ENCODE measurements at places on chromosomes 3 and 15.

DNA sequence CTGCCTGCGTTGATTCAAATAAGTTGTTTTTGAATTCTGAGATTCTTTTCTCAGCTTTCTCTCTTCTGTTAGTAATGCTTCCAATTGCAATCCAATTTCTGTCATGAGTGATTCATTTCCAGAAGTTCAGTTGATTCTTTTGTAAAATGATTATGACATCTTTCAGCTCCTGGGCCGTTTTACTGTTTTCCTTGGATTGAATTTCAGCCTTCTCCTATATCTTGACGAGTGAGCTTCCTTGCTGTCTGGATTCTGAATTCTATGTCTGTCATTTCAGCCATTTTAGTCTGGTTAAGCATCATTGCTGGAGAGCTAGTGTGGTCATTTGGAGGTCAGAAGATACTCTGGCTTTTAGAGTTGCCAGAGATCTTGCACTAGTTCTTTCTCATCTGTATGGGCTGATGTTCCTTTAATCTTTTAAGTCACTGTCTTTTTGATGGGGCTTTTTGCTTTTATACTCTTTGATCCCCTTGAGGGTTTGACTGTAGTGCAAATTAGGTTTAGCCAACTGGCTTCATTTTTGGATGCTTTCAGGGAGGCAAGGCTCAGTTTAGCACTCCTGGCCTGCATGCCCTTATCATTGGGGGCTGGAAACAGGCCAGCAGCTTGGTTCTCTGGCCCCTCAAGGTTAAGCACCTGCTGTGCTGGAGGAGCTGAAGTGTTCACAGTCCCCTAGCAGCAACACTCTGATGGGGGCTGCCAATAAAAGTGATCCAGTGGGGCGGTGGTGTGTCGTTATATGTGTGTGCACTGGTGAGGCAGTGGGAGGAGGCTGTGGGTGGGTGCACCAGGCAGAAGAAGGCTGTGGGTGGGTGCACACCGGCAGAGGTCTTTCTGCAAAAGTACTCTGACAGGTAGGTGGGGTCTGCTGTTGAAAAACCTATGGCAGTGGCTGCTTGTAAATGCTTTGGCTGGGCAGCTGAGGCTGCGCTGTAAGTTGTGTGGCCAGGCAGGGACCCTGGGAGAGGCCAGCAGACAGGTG, 51.2 kb downstream of the MCTP2 start:
- DNase-seq, result no peak

DNA sequence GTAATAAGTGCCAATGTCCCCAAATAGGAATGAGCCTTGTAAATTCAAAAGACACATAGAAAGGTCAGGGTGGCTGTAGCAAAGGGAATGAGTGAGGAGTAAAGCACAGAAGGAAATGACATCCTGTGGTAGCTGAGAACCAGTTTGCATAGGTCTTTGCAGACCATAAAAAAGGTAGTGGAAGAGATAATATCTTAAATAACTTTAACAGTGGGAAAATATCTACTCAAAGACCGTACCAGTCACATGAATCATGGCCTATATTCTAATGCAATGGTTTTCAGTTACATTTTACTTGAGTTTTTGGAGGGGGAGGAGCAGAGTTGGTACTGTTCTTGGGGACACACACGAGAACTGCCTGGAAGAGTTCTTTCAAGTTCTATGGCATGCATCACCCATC, 297.3 kb upstream of the ADAMTS9 start:
- no peak for DNase-seq

GRCh38 chr15:64743691-64744090, 31.7 kb downstream of the RBPMS2 start:
- DNase-seq, result no peak

GRCh38 chr15:31577108-31577507, 250.5 kb downstream of the KLF13 start:
- no peak for DNase-seq

GRCh38 chr3:37014620-37015019, 21.3 kb downstream of the MLH1 start:
- DNase-seq, result no peak

GRCh38 chr3:54087581-54088410, 34.6 kb upstream of the CACNA2D3 start:
- no peak for DNase-seq

GRCh38 chr3:116836286-116836685, 126.7 kb downstream of the TUSC7 start:
- DNase-seq, result no peak

DNA sequence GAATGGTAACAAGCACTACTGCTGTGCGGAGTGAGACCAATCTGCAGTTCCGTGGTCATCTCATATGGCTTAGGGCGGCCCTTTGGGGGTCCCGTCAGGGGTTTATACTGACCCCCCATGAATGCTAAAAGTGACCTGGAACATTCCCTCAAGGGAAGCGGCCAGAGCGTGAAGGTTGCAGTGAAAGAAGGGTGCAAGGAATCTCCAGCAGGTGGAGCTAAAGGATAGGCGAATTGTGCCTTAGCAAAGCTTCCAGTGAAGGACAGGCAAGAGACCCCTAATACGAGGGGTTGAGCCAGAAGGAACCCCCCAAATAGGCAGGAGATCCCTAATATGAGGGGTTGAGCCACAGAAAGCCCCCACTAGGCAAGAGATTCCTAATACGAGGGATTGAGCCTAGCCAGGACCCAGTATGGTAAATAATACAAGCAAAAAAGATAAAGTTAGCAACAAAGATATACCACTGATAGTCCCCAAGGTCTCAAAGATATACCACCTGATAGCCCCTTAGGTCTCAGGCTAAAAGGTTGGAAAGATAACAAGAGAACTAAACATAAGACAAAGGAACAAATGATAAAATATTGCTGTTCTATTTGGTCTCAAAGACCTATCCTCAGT, 32.8 kb downstream of the ZNF589 start:
- DNase-seq, result no peak

DNA sequence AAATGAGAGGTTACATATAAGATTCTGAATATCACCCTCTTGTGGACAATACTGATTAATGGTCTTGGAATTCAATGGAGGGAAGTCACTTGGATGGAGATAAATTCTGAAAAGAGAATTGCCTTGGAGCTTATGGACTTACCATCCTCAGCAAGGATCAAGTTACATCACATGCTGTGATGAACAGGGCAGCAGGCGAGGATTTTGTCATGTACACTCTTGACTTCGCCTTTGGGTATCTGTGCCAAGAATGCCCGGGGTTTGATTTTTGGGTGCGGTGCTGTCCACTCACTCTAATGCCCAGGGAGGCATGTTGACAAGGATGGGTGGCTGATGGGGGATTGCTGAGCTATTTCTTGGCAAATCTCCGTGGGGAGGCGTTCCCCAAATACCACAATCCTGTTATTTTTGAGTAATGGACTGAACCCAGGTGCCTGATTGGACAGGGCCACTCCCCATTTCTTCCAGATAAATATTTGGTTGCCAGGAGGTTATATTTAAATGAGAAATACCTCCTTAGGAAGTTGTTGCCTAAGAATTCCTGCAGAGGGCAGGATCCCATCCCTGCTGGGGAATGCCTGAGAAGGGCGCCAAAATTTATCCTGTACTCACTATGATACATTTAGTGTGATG, 96.3 kb downstream of the TPRG1 start:
- no peak for DNase-seq

DNA sequence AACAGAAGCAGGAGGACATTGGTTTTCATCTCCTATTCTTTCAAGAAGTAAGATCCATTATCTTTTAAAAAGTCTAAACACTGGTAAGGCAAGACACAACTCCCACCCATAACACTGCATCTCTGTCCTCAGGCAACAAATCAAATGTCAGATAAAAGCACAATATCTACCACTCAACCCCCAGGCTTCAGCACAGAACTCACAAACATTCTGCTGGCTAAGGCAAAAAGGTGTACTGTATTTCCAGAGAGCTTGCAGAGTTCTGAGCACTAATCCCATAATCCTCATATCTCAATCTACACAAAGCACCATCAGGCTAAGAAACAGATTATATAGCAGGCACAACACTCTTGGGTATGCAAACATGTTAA, 20.9 kb downstream of the RAF1 start:
- no peak for DNase-seq

- DNase-seq, result no peak
These were observed 41.5 kb downstream of the RBP2 start for GRCh38 chr3:139434764-139435307.

- no peak for DNase-seq
These were observed at the start of gene CADPS for GRCh38 chr3:62874711-62875557. Gene CADPS (minus strand): TSS chr3:62875416. CDS start chr3:62875029, 387 bp downstream.

GRCh38 chr15:83158393-83158792, 49.2 kb downstream of the HDGFL3 start:
- no peak for DNase-seq

DNA sequence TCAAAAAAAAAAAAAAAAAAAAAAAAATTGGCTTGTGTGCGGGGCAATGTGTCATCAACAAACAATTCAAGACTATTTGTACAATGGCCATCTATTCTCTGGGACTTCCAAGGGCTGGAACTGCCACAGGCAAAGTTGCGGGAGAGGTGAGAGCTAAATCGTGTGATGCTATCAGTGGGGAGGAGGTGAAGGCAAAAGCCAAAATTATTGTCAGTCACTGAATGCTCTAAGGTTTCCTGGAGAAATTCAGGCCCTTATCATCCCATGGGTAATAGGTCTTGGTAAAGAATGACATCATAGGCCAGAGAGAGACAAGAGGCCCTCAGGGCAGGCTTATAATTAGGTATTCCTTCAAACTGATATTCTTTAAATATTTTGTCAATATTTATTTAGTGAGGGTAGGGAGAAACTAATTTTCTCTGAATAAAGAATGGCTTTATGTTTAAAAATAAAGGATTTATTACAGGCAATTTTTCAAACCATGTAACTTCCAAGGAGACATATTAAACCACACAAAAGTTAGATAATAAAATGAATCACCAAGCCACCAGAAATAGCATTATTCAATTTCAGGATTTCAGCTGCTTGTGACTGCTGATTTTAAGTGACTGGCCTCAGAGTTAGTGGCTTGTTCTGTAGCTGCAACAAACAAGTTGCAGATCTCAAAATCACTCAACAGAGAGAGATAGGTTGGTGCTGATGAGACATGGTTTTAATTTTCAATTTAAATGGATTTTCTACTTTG, 226.3 kb upstream of the MRPL3 start:
- DNase-seq, result no peak

DNA sequence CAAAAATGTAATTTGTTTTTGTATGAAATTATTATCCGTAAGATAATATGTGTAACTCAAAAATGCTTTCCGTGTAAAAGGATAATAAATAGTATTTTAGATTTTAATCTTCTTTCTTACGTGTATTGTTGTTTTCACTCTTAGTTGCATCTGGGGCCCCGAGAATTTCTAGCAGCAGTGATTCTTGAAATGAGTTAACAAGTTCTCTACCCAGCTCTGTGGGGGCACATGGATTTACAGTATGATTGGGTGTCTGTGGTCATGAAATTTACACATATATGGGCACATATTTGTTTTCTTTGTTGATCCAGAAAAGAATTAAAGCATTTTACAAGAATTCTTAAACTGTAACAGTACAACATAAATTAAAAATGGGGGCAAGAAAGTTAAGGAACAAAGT, 145.9 kb upstream of the LRRFIP2 start:
- DNase-seq, result no peak

- DNase-seq, result no peak
These were observed 41.8 kb downstream of the SMAD3 start for GRCh38 chr15:67107014-67107812.

DNA sequence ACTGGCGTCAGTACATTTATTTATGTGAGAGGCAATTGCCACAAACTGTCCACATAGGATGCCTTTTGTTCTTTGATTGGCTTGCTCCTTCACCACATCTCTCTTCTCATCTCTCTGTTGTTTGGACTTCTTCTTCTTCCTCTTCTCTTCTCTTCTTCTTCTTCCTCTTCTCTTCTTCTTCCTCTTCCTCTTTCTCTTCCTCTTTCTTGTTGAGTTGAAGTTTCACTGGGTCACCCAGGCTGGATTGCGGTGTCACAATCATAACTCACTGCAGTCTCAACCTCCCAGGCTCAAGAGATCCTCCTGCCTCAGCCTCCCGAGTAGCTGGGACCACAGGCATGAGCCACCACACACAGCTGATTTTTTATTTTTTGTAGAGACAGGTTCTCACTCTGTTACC, 67.7 kb upstream of the GSK3B start:
- DNase-seq, result no peak

GRCh38 chr3:5002174-5002870, 23.1 kb downstream of the BHLHE40 start:
- no peak for DNase-seq

DNA sequence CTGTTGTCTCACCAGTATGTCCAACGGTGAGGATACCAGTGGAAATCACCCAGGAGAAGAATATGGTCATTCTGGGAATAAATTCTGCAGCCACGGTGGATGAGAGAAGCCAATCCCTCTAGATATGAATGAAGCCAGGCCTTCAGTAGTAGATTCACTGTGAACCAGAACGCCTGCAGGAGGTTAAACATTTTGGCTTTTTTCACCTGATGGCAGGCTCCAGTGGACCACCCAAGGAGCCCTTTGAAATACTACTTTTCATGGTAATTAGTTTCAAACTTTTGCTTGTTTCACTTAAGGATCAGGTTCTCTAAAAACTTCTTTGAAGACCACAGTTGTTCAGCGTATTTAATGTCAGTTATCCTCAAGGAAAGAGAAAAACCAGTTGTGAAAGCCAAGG, 353.4 kb downstream of the RORA start:
- DNase-seq, result no peak

- DNase-seq, result no peak
These were observed 16.2 kb upstream of the CCR8 start for GRCh38 chr3:39313289-39313688.

GRCh38 chr3:13616359-13616758, 67.4 kb downstream of the FBLN2 start:
- DNase-seq, result no peak

DNA sequence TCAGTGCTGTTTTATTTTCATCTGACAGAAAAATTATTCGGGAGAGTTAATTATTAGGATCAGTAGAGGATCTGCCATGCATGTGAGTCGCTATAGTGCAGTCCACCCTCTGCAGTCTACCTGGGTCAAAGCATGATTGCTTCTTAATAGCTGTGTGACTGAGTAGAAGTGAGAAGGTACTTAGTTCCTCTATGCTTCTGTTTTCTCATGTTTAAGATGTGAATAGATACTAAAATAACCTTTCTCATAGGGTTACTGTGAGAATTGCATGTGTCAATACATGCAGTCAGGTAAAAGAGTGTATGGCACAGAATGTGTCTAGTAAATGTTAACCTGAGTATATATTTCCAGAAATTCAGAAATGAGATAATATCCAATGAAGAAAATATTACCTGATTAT, 435.7 kb downstream of the NAALADL2 start:
- DNase-seq, result no peak

DNA sequence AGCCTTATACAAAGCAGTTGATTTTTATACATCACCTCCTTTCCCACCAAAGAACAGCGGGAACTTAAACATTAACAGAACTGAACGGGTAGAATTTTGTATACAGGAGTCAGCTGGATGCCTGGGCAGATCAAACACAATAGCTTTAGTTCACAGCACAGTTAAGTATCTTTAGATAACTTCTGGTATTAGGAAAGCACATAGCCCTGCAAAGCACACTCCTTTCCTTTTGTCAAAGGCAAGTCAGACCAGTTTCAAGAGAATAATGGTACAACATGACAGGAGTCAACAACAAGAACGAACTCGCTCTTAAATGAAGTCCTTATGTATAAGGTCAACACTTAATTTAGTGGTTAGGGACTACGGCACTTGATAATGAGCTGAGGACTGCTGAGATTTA, 26.3 kb downstream of the ABCC5 start:
- no peak for DNase-seq
